ENCODE measurements at places on chromosomes 13 and 19. TPM values are rescaled to one million over a fixed set of nuclear protein-coding genes. Genes with fewer than 3 reads are reported as not detected.

- DNase-seq: peak; percentile 71
Observed at GRCh38 chr19:53333066-53333462, 485 bp upstream of the ZNF845 start.

DNA sequence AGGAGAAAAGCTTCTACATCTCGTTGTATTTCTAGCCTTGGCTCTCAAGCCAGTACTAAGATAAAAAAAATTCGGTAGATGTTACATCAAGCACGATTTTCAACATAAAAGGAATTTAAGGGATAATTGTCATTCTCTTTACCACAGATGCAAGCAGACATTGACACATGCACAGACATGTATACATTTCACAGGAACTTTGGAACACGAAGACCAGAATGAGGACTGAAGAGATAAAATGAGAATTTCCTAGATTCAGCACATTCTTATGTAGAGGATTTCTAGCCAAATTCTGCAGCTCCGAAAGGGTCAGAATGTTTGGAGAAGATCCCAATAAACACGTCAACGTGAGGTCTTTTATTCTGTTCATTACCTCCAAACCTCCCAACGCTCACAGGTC is 284.5 kb upstream of the ARGLU1 start:
- no peak for DNase-seq

- DNase-seq: no peak
Observed at GRCh38 chr19:990119-990571, 6.0 kb downstream of the WDR18 start.

DNA sequence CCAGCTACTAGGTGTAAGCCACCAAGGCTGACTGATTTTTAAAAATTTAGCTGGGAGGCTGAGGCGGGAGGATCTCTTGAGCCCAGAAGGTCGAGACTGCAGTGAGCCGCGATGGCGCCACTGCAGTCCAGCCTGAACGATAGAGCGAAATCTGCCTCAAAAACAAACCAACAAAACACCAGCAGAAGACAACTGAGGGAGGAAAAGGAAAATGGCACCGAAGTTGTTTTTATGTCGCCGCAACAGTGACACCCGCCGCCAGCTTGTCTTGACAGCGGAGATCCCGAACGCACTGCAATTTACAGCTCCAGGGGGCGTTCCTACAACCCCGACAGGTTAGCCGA is 298 bp upstream of the FAM98C start:
- no peak for DNase-seq

DNA sequence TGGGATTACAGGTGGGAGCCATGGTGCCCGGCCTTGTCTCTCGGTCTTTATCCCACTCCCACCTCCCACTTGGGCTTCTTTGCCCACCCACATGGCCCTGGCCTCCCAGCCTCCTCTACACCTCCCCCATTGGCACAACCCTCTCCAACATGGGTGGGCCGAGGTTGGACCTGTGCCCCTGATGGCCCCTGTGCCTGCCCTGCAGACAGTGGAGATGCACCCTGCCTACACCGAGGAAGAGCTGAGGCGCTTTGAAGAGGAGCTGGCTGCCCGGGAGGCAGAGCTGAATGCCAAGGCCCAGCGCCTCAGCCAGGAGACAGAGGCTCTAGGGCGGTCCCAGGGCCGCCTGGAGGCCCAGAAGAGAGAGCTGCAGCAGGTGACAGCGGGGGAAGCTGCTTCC is 12.6 kb upstream of the DHDH start:
- DNase-seq: no peak

DNA sequence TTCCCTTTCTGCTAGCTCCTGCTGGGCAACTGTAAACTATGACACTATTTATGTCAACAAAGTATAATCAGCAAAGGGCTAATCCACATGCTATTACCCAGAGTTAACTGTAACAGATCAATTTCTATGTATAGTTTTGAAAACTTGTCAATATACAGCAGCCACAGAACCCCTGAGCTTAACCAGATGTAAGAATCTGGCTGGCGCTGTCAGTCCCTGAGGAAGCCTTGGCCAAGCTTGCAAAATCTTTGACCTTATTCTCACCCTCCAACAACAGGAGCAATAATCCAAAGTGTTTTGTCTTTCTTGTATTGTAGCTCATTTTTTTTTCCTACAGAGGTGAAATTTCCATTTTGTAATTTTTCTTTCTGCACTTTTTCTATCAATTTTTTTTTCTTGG is 1230.1 kb upstream of the SLC10A2 start:
- no peak for DNase-seq

FPR1 gene
- 58.2 TPM for total RNA-seq

ANGPTL4 gene
- total RNA-seq: 21.2 TPM

DNA sequence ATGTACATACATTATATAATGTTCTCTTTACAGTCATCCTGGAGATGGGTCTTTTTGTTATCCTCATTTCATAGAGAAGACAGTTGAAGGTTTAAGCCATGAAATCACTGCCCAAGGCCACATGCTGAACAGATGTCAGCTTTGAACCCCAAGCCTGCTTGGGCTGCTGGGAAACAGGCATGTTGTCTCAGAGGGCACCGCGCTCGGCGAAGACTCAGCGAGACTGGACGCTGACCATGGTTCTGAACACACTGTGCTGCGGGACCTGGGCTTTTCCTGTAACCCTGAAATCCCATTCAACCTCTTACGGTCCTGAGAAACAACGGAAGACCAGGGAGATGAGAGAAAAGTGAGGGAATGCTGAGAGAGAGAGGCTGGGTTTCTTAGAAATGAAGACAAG is 27.3 kb downstream of the LRFN3 start:
- no peak for DNase-seq

SYT5 gene
- total RNA-seq: not detected

SCGB2B2 gene
- total RNA-seq: 0.98 TPM

- DNase-seq: no peak
Observed at GRCh38 chr13:51733374-51734298, 70.3 kb downstream of the DHRS12 start.

DNA sequence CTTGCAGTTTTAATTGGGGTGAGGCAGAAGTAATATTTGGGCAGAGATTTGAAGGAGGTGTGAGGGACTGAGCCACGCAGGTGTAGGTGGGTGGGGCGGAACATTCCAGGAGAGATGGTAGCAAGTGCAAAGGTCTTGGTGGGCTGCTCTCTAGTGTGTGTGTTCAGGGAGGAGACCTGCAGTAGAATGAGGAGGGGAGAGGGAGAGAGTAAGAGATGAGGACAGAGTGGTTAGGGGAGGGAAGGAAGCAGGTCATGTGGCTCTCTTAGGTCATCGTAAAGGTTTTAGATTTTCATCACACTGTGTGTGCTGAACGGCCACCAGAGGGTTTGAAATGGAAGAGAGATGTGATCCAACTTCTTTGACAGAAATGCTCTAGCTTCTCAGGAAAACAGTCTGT is 33.5 kb downstream of the WASF3 start:
- DNase-seq: no peak

GRCh38 chr19:517721-518597 is 10.7 kb downstream of the TPGS1 start:
- DNase-seq: no peak

DNA sequence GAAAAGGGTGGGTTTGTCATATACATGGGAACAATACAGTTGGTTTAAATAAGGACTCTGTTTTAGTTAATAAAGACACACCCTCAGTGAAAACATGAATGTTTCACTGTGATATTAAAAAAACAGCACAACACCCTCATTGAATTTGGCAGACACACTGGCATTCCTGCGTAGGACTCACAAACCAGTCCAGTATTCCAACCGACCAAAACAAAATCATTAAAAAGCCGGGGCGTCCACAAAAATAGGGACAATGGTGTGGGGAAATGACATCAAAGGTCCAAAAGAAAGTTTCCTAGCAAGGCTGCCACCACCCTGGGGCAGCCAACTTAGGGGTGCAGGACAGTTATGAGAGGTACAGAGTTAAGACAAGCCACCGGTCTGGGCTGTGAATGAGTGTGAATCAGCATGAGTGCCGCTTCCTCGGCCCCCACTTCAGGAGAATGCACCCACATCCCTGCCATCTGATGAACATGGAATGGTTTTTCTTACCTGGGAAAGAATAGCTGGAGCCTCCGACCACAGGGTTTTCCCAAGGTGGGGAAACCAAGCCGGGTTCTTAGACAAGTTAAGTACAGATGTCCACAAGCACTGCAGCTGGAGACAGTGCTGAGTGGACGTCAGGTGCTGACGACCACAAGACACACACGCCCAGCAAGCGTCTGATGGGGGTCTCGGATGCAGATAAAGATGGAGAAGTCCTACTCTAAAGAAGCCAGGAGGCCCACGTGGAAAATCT is 73.3 kb downstream of the KLF2 start:
- no peak for DNase-seq

DNA sequence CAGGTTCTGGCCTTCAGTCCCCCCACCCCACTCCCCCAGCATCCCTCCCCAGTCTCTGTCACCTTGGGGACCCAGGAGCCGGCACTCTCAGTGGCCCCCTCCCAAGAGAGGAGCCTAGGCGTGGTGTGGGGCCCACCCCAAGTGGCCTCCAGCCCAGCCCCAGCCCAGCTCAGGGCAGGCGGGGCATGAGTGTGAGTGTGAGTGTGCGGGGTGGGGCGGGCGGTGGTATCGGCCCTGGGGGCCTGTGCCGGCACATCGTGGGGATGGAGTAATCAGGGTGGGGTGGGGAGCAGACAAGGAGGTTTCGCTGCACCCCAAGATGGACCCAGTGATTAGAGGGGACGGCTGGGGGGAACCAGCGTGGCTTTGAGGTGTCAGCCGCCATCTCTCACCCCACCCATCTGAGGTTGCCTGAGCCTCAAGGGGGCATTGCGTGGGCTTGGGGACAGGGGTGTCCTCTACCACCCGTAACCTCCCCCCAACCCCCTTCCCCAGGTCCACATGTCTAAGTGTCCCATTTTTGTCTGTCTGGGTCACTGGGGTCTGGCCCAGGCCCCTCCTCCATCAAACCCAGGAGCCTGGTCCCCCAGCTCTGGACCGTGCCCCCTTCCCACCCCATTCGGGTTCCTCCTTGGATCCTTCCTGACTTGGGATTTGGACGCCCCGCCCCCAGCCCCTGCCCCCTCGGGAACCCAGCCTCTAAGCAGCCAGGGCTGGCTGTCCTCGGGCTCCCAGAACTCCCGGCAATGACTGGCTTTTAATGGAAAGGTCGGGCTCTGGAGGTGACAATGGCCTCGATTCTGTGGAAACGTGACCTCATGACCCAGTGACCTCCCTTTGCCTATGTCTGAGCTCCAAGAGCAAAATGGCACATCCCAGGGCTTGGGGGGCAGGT is 6.9 kb upstream of the SULT2B1 start:
- no peak for DNase-seq

CLIP3 gene
- total RNA-seq: 4.4 TPM

DNA sequence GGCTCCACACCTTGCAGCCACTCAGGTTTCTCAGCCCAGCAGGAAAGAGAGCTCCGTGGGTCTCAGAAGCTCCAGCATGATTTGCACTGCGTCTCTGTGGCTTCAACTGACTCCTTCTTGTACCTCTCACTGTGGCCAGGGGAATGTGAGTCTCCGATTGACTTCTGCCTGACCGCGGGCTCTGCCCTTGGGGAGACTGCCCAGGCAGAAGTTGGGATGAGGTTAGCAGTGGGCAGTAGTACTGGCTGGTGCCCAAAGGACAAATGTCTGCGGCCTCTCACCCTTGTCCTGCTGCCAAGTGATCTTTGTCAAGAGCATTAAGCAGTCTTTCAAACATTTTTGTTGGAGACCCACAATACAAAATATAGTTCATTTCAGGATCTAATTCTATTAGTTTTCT is 34.4 kb upstream of the FXYD3 start:
- no peak for DNase-seq

DNA sequence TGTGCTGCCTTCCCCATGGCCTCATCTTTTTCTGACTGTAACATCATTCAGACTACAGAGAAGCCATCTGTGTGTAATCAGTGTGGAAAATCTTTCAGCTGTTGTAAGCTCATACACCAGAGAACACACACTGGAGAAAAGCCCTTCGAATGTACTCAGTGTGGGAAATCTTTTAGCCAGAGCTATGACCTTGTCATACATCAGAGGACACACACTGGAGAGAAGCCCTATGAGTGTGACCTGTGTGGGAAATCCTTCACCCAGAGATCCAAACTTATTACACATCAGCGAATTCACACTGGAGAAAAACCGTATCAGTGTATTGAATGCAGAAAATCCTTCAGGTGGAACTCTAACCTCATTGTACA is 17.2 kb upstream of the ZNF8 start:
- DNase-seq: no peak

CYP4F8 gene
- not detected for total RNA-seq

CACNG6 gene
- total RNA-seq: not detected

- no peak for DNase-seq
Observed at GRCh38 chr13:105519771-105520170, 1015.7 kb downstream of the EFNB2 start.

LILRB1 gene
- total RNA-seq: 1.2 TPM

GRCh38 chr19:12840091-12841079 is 2.1 kb downstream of the MAST1 start:
- DNase-seq: no peak

DNA sequence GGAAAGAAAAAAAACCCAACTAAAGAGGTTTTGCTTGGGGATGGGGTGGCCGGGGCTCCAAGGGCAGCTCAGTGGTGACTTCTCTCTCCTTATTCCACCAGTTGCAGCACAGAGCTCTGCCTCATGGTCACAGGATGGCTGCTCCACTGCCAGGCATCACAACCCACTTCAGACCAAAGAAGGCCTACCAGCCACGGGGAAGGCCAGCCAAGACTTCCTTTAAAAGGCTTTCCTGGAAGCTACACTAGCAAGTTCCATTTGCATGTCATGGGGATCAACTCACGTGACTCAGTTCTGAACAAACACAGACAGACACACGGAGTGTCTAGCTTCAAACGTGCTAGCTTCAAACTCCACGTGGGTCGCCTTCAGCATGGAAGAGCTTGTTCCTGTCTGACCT is 13.2 kb upstream of the EIF3G start:
- DNase-seq: no peak

DNA sequence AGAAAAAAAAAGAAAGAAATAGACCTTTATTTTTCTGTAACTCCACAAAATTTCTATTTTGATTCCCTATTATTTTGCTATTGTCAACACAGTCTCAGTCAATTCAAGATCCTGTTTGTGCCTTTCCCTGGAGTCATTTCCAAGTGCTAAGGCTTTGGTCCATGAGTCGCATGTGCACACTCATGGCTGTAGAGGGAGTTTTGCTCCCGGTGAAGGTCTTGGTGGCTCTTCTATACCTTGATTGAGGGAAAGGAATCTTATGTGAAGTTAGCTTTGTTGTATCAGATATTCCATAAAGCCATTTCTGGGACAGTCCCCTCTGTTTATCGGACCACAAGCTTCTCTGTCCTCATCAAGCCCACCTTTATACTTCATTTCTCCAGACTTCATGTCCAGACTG is 58.7 kb upstream of the ALOX5AP start:
- no peak for DNase-seq

SEMA6B gene
- total RNA-seq: 48.1 TPM

DNA sequence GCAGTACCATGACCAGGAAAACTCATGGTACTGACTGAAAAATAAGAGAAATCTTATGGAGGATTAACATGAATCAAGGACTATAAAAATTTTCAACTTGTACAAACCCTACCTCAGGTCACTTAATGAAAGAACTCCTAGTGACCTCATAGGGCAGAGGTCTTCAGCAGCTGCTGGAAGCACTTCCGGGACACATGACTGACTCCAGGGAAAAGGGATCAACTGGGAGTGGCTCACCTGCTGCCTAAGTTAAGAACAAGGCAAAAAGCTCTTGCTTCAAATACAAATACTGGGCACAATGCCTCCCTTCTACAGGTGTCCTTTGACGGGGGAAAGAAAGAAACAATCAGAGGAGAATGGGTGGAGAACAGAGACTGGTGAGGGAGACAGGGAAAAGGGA is 18.6 kb downstream of the DOCK9 start:
- DNase-seq: no peak

CD37 gene
- total RNA-seq: 11.0 TPM

ZNF98 gene
- 7.4 TPM for total RNA-seq
